Anterior cingulate cortex (tissue), 58 donors: ENCODE measurements at places on chromosomes 3 and 15.
A peak's percentile ranks its signal among the peaks of the same experiment; 100 is the strongest.

DNA sequence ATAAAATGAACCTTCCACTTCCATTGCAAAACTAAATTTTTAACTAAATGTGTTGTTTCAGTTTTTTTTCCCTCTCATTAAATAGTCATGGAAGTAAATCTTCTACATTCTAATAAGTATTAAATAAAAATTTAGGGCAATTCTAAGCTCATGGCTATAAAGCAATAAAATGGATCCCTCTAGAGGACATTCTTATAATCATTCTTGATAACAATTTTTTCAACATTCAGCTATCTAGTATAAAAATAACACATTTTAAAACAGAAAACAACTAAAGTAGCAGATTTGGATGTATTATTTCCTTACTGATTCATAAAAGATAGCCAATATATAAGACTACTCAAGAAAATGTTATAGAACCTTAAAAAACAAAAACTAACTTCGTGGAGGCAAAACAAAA is 393.1 kb downstream of the PLOD2 start:
- DNase-seq = no peak

DNA sequence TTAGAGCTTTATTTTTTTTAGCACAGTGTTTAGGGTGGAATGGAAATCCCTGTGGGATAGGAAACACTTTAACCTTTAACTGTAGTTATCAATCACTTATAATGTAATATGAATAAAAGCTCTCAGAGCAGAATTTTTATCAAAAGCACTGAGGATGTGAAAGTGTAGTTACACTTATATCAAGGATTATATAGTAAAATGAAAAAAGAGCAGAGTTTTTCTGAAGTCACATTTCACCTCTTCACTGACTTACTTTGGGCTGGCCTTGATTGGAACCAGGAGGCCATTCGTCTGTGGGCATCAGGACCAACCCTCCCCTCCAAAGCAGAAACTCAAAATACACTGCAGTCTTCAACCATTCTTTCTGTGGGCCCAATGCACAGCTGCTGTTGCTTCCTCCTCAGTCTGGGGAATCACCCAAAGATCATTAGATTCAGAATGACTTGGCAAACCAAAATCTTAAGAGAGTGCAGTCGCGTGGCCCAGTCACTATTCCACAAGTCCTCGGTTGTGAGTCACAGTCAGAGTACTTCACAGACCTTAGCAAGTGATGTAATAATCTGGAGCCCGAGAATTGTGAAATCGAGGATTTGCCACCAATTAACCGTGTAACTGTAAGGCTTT is 132.6 kb upstream of the COL8A1 start:
- DNase-seq = no peak

- DNase-seq = no peak
Measured at GRCh38 chr3:113536627-113537101, 4.3 kb downstream of the SIDT1 start.

GRCh38 chr3:46186471-46187340 is 21.4 kb downstream of the CCR1 start:
- DNase-seq = no peak

DNA sequence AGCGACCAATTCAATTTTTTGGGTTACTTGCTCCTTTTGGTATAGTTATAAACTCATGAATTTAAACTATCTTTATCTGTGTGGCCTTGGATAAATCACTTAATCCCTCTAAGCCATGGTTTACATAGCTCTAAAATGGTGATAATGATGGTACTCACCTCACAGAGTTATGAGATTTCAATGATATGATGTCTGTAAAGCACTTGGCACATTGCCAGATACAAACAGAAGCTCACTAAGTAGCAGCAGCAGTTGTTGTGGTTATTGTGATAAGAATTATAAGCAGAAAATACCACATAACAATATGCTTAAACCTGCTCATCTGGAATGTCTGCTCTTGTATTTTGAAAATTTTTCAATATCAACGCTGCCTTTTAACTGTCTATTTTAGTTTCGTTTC is 185.1 kb upstream of the SNTN start:
- DNase-seq = no peak

DNA sequence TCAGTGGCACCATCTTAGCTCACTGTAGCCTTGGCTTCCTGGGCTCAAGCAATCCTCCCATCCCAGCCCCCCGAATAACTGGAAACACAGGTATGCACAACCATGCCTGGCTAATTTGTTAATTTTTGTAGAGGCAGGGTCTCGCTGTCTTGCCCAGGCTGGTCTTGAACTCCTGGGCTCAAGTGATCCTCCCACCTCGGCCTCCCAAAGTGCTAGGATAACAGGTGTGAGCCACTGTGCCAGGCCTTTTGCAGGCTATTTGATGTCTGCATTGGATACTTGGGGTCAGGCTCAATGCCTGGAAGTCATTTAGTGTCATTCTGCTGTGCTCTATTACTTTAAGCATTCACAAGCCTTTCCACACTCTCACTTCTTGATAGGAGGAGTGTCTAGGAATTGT is 17.6 kb downstream of the LIMD1 start:
- no peak for DNase-seq

- no peak for DNase-seq
Measured at GRCh38 chr3:48690846-48691458, 5.2 kb upstream of the NCKIPSD start.

DNA sequence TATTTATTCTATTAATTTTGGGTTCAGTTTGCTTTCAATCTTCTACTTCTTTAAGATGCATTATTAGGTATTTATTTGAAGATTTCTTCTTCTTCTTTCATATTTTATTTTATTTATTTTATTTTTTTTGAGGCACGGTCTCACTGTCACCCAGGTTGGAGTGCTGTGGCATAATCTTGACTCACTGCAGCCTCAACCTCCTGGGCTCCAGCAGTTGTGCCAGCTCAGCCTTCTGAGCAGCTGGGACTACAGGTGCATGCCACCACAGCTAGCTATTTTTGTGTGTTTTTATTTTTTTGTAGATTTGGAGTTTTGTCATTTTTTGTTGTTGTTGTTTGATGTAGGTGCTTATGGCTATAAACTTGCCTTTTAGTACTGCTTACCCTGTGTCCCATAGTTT is 543.2 kb upstream of the SGO1 start:
- no peak for DNase-seq

- no peak for DNase-seq
Measured at GRCh38 chr3:41200669-41201021, 1.3 kb downstream of the CTNNB1 start.

- no peak for DNase-seq
Measured at GRCh38 chr3:29335438-29335837, 54.6 kb downstream of the RBMS3 start.

- DNase-seq = peak; percentile 36
Measured at GRCh38 chr3:159765030-159765859, 223.4 kb upstream of the IL12A start.

- DNase-seq = no peak
Measured at GRCh38 chr15:77391372-77391951, 28.4 kb downstream of the PEAK1 start.

DNA sequence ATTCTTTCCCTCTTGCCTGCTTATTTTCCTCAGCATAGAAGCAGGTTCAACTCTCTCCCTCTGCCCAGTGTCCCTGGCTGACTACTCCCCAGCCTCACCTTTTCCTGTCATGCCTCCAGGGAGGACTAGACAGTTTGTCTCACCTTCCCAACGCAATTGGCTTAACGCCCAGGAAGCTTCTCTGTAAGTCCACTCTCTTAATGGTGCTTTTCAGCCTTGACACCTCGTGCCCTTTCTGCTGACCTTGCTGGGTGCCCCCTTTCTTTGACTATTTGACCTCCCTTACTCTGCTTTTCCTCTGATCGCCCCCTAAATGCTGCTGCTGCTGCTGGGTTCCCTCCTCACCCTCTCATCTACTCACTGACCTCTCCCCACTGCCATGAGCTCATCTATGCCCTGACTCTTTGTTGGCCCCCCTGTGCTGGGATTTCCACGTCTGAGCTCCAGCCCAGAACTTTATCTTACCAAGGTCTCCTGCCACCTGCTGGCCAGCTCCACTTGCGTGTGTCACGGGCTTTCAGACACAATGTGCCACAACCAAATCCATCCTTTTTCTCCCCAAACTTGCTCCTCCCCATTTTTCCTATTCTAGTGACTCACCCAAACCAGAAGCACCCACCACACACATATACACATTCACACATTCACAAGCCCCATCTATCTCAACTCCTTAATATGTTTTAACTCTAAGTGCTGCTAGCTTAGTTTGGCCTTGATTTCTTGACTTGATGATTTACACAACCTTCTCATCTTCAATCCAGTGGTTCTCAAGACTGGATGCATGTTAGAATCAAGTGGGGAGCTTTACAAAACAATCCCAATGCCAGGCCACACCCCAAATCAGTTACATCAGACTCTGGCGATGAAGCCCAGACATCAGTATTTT is 16.6 kb downstream of the EPB42 start:
- DNase-seq = no peak

GRCh38 chr3:177594096-177594495 is 396.8 kb upstream of the TBL1XR1 start:
- no peak for DNase-seq

- DNase-seq = no peak
Measured at GRCh38 chr15:62135532-62136134, 29.5 kb downstream of the C2CD4B start.

- DNase-seq = no peak
Measured at GRCh38 chr3:8658306-8659212, 14.0 kb upstream of the SSUH2 start.

DNA sequence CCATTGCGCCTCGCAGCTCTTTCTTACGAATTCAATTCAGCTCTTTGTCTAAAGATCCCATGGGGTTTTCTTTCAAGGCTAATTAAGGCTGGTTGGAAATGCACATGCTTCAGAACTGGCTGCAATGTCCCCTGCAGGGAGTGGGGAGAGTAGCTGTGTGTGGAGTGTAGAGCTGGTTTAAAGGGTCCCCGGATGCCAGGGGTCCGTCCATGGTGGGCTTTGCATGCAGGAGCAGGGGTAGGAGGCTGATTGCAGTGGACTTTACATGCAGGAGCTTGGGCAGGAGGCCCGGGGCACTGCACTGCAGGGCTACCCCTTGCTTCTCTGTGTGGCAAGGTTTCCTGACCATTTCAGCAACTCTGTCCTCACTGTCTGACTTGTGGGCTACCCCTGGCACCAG is 261.6 kb upstream of the LYSMD4 start:
- DNase-seq = no peak

GRCh38 chr3:27657404-27657803 is 64.7 kb downstream of the EOMES start:
- DNase-seq = no peak

DNA sequence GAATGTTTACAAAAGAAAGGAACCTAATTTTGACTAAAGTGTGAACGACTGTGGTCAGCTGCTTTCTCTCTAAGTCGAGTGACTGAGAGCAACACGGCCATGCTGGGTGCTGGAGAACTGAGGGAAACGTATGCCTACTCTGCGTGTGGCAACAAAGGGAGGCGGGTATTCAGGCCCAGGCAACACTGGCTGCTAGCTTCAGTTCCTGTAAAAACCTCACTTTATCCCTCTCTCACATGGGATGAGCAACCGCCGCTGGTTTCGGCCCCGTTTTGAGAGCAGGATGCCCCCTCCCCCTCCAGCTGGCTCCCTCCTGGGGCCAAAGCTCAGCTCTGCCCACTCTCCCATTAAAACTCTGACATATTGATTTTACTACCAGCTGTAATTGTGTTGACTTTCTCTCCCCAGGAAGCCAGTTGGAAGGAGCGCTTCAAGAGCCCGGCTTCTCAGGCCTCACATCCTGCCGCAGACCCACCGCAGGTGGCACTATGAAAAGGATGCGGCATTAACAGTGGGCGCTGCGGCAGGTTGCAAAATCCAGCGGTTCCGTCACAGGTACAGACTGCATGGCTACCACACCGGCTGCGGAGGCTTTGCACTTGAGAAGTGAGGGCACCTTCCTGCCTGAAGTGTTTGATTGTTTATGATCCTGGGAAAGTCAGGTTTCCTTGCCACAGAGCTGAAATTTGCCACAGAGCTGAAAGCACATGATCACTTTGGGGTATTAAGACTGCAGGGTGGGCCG is 12.7 kb downstream of the PLXND1 start:
- DNase-seq = peak; percentile 32

GRCh38 chr3:123658852-123659206 is 74.0 kb upstream of the HACD2 start:
- DNase-seq = peak; percentile 65

DNA sequence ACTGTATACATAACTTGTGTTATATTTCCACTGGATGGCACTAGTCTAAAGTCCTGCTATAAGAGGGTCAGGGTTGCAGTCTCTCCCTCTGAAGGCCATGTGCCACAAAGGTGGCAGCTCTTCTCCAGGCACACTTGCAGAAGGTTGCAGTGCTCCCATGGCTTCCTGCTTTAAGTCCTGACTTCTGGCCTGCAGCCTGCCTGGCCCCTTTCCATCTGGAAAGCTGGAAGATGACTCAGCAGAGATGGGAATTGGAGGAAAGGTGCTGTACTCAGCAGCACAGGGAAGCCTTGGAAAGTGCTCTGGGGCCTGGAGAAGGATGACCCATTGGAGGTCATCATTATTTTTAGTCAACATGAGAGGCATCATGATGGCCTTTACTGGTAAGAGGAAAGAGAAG is 40.9 kb upstream of the MRPL3 start:
- no peak for DNase-seq

- no peak for DNase-seq
Measured at GRCh38 chr3:132159145-132159544, 124.3 kb upstream of the CPNE4 start.

GRCh38 chr3:183369117-183369516 is 59.3 kb downstream of the MCF2L2 start:
- no peak for DNase-seq

- no peak for DNase-seq
Measured at GRCh38 chr3:9178697-9179096, 70.7 kb downstream of the SRGAP3 start.

- no peak for DNase-seq
Measured at GRCh38 chr3:99915906-99916432, 98.3 kb downstream of the CMSS1 start.

DNA sequence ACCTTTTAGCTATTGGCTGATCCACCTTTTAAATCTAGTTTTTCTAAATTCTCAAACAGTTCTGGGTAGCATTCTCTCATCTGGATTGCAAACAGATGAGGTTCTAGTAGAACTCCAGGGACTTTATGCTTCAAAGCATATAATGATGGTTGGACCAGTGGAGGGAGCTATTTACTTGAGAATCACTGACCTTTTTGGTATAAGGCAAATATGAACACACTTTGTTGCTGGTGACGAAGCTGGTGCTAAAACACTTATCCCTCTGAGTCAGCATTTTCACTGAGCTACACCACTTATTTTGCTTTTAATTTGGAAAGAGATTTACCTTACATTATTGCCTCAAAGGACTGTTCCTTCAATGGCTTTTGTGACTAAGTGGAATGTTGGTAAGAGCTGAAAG is 58.6 kb upstream of the SLITRK3 start:
- DNase-seq = no peak

- DNase-seq = no peak
Measured at GRCh38 chr3:62183969-62184368, 189.4 kb downstream of the FEZF2 start.

- DNase-seq = no peak
Measured at GRCh38 chr15:90479656-90480055, 50.1 kb upstream of the CRTC3 start.

- DNase-seq = no peak
Measured at GRCh38 chr15:101502572-101503295, 13.2 kb upstream of the PCSK6 start.

DNA sequence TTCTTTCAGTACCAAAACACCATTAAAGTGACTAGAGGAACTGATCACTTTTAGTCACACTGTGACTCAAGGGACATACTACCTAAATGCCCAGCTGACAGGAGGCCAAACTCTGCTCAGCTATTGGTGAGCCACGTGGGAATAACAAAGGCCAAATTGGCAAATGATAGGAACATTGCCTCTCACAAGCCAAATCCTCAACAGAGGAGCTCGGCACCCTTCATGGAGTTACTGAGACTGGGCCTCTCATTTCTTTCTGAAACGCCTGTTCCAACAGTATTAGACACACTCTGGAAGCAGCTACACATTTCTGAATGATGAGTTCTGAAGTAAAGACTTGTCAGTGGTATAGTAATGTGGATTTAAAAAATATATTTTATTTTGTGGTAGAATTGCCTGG is 166.0 kb upstream of the COL8A1 start:
- no peak for DNase-seq
